ENCODE measurements at places on chromosomes 5 and 9.

- no peak for DNase-seq
Observed at GRCh38 chr5:106205916-106206571, 1464.7 kb downstream of the EFNA5 start.

DNA sequence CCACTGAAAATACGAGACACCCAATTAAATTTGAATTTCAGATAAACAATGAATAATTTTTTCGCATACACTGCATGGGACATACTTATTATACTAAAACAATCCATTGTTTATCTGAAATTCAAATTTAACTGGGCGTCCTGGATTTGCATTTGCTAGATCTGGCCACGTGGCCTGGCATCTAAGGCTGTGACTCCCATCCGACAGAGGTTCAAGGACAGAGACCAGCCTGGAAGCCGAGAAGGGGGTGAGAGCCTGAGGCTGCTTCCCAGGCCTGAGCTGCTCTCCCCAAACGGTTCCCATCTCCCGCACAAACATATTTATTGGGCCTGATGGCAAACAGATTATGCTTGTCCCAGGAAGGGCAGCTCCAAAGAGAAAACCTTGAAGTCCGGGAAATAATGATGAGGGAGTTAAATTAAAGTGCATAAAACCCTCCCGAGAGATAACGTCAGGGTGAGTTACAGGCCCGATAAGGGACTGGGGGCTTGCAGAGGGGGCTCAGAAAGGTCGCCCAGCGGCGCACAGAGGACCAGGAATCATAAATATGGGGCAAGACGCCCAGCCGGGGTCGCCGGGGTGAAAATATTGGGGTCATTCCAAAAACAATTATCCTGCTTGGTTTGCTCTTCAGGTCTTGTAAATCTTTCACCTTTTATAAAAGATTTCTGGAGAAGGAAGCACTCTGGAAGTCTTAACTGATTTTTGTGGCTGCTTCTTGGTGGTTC is 163.7 kb downstream of the GAPVD1 start:
- DNase-seq, result peak; percentile 11

DNA sequence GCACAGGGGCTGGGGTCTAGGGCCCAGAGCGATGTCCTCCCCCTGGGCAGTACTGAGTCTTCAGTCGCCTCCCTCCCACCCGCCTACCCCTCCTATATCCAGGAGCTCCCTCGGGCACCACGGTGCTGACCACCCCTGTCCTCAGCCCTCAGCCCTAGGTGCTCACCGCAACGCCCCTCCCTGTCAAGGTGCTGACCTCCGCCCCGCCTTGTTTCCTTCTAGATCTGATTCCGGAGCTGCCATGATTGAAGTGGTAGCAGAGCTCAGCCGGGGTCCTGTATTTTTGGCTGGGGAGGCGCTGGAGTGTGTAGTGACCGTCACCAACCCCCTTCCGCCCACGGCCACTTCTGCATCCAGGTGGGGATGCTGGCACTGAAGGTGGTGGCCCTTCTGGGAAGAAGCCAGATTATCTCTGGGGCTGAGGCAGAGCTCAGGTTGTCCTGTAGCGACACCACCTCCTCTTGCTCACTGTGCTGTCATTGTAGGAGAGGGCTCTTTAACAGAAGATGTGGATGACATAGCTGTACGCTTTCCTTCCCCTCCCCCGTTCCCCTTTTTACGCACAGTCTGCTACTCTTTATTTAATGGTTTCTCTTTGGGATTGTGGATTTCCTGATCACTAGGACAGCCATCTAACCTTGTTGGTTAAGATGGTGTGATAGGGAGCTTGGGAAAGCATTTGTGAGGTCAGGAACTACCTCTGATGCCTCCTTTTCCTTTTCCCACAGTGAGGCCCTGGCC is 598 bp downstream of the RGP1 start:
- no peak for DNase-seq

- no peak for DNase-seq
Observed at GRCh38 chr5:28779161-28779754, 1740.9 kb upstream of the CDH9 start.

DNA sequence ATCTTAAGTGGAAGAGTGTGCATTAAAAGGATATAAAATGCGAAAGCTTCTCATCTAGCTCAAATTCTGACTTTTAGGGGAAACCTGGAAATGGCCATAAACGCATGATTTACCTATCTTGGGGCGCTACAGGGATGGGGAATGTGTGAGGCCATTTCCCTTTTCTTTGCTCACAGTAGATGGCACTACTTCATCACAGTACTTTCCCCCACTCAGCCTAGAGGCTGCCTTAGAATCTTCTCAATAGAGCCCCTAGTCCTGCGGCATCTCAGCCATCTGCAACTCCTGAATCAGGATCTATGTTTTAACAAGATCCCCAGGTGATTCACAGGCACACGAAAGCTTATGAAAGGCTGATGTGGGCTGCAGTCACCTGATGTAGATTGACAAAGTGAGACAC is 110.8 kb downstream of the LHFPL2 start:
- no peak for DNase-seq

DNA sequence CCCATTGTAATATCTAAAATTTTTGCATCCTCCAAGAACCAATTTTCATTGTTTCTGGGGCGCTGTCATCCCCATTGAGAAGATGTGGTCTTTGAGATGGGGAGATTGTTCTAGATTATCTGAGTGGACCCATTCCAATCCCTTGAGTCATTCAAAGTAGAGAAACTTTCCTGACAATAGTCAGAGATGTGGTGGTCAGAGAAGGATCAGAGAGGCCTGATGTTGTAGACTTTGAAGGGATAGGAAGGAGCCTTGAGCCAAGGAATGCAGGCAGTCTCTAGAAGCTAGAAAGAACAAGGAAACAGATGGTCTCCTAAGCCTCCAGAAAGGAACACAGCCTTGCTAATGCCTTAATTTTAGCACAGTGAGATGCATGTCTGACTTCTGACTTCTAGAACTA is 80.4 kb downstream of the TEK start:
- DNase-seq, result no peak

DNA sequence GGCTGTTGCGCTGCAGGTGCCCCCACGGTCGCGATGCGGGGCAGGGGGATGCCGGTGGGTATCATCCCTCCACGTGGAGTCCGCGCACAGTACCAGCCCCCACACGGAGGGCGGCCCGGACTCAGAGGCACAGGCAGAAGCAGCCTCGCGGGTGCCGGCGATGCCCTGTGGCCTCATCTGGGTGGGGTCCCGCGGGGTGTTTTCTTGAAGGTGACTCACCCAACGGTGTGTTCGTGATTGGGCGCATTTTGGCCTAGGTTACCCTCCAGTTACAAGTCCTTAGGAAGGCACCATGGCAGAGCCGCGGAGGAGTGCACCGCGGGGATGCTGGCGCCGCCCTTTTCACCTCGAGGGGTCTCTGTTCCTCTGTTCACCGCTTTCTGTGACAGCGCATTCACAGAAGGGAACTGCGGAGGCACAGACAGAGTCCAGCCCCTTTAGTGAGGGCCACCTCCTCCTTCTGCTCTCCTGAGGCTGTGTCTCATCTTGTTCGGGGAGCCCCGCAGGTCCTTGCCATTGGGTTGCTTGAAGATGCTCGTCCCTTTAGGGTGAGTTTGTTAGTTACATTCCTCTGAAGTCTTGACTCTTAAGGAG is 21.6 kb upstream of the EXOC3 start:
- DNase-seq, result peak; percentile 44

GRCh38 chr9:135226369-135227050 is 139.0 kb downstream of the OLFM1 start:
- DNase-seq, result peak; percentile 27
